ENCODE measurements at places on chromosomes 16 and 17.
A peak's percentile ranks its signal among the peaks of the same experiment; 100 is the strongest.

DNA sequence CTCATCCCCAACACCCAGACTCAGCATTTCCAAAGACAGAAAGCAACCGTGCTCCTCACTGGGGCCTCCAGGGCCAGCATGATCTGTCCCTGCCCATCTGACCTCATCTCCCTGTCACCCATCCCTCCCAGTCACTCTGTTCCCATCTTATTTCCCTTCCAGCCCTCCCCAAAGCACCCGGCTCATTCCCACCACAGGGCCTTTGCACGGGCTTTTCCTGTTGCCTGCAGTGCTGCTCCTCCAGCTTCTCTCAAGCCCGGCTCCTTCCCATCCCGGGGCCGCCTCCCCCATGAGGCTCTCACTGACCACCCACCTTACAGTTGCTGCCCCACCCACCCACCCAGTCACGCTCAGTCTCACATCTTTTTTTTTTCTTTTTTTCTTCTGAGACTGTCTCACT is 54.8 kb downstream of the RMI2 start:
- no peak for DNase-seq

GRCh38 chr16:970766-971581 is at the start of gene LMF1:
TSS of gene LMF1 (minus strand) at chr16:970984. CDS start at chr16:970980, 4 bp downstream.
- DNase-seq = peak; percentile 93

DNA sequence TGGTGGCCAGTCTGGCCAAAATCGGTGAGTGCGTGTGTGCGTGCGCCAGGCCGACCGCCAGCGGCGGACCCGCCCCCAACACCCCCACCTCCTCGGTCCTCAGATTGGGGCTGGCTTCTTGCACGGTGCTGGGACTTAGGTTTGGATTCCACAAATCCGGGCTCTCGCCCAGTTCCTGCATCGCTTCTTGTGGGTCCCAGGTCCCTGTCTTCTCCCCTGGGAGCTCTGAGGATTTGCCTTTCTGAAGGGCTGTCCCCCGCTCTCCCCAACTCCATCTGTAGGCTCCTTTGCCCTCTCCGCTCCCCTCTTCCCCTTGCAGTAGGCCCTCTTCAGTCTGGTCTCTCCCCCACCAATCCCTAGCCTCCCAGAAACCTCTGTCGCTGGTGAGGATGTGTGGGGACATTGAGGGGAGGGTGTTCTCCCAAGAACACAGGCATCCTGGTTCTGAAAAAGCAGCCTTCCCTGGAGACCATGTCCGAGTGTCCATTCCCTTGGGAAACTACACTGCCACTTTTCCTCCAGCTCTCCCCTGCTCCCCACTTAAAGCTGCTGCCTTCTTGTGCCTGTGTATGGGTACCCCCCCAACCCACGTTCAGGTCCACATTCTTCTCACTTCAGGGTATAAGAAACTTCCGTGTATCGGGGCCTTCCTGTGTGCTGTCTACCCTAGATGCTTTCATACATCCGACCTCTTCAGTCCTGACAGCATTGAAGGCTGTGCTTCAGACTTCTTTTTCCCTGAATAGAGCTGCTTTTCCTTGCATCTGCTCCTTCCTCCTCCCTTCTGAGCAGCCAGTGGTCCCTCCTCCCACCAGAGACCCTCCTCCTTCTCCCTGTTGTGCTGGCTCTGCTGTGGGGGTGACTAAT is 632 bp downstream of the SLC9A5 start:
- DNase-seq = no peak

GRCh38 chr16:86882586-86883280 is 304.4 kb downstream of the FOXL1 start:
- DNase-seq = no peak

DNA sequence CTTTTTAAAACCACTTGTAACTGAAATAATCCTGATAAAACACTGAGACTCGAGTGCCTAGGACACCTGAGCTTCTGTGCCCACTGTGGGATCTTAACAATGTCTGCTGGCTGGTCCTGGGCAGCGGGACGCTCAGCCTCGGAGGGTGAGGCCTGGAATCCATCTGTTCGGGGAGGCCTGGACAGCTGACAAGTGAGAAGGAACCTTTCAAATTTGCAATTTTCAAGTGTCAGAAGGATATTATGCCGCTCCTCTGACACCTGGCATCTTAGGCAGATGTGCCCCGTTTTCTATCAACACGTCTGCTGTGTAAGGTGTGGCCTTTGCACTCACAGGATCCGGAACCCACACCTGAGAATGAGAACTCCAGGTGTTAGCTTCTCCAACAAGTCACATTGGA is 33.1 kb upstream of the C16orf78 start:
- DNase-seq = no peak

- peak; percentile 88 for DNase-seq
Observed at GRCh38 chr17:44350733-44351226, 5.7 kb downstream of the GRN start.

DNA sequence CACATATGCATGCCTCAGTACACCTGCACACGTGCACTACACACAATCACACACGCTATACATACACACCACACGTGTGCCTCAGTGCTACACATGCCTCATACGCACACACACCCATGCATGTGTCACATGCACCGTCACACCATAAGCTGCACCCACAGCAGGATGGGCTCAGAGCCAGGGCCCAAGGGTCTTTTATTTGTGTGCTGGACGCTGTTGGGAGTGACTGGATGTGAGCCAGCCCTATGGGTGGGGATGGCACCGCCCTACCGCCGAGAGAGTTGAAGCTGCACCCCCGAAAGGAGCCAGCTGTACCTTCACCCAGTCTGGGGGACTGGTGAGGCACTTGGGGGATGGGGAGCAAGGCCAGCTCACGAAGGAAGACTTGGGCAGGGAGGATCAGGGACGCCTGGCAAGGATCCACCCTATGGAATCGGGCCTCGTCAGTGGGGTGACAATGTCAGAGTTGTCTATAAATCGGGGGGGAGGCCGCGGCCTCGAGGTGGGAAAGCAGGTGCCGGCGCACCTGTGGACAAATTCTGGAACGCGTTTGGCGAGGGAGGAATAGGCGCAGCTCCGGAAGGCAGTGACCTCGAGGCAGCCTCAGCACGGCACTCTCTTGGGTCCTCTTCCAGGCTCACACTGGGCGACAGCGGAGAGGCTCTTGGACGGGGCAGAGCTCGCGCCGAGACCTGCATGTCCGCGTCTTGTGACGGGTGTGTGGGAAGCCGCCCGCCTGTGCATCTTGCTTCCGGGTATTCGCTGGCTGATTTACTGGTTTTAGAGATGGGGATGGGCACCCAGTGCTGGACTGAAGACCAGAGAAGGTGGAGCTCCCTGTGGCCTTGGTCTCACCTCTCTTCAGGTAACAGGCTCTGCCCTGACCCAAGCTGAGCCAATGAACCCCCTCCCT is 7.3 kb downstream of the RGS11 start:
- DNase-seq = peak; percentile 74

GRCh38 chr17:28540231-28540630 is 12.2 kb downstream of the UNC119 start:
- no peak for DNase-seq

GRCh38 chr16:24829153-24829552 is 16.6 kb upstream of the SLC5A11 start:
- DNase-seq = peak; percentile 28

DNA sequence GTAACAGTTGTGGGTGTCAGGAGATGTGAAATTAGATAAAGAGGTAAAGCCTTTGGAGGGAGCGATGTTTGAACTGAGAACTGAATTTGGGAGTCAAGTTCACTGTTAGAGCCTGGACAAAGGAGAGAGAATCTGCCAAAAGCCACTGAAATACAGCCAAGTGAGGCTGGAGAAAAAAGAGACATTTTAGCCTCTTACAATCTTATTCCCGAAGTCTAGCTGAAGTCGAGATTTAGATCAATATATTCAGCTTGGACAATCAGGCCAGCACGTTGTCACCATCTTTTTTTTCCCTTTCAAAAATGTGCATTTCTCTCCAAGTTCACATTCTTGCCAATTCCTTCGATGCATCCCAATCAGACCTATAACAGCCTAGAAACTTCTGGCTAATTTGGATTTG is 312.2 kb downstream of the RBFOX1 start:
- no peak for DNase-seq

- peak; percentile 62 for DNase-seq
Observed at GRCh38 chr16:11597235-11598095, 10.7 kb upstream of the LITAF start.

GRCh38 chr16:11562411-11562810 is 24.3 kb downstream of the LITAF start:
- DNase-seq = no peak

GRCh38 chr16:56506941-56507340 is 12.9 kb downstream of the BBS2 start:
- no peak for DNase-seq

GRCh38 chr16:11877374-11877773 is 26.0 kb upstream of the RSL1D1 start:
- no peak for DNase-seq

- no peak for DNase-seq
Observed at GRCh38 chr16:85935391-85935973, 36.5 kb downstream of the IRF8 start.
